ENCODE measurements at places on chromosomes 2 and 18.

DNA sequence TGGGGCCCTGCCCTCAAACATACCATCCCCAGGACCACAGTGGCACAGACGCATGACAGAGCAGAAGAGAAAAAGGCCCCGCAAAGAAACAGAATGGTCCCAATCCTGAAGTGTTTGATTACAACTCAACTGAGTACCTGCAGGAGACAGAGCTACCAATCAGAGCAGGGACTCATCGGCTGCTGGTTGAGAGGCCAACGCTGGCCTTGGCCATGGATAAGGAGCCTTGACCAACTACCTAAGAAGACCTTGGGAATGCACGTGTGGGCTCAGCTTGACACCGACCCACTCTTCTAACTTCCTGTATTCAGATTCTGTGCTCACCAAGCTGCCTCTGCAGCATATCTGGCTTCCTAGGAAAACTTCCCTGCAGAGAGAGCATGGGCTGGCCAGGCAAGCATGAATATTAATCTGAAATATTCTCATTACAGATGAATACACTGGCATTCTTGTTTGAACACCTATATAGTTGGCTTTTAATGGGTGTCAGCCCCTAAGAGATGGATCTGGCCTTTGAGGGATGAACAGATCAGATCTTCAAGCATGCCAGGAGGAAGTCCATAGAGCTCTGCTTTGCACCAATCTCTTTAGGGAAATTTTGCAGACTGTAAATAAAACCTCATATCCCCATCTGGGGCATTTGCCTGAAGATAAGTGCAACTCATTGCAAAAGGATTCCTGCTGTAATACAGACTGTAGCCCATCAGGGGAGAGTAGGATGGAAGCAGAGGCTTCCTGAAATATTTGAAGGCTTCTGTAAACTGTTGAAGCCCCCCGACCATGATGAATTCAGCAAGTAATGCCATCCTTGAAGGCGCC, 135.4 kb downstream of the BCL2 start:
- no peak for DNase-seq

- no peak for DNase-seq
These were observed 22.3 kb downstream of the M1AP start for GRCh38 chr2:74625658-74626425.

DNA sequence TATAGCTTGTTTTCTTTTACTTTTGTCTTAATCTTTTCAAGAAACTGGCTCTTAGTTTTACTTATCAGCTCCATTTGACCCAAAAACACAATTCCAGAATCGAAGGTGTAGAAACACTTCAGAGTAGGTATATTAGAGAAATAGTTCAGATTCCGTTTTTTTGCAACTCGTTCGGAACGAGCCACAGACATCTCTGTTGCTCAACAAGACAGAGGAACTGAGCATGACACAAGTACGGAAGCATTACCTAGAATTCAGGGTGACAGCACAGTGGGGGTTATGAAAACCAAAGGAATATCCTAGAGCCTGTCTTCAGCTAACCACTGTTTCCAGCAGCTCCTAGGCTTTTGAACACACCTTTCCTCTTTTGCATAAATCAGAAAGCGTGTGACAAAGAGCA, 5.0 kb downstream of the HRH4 start:
- no peak for DNase-seq

DNA sequence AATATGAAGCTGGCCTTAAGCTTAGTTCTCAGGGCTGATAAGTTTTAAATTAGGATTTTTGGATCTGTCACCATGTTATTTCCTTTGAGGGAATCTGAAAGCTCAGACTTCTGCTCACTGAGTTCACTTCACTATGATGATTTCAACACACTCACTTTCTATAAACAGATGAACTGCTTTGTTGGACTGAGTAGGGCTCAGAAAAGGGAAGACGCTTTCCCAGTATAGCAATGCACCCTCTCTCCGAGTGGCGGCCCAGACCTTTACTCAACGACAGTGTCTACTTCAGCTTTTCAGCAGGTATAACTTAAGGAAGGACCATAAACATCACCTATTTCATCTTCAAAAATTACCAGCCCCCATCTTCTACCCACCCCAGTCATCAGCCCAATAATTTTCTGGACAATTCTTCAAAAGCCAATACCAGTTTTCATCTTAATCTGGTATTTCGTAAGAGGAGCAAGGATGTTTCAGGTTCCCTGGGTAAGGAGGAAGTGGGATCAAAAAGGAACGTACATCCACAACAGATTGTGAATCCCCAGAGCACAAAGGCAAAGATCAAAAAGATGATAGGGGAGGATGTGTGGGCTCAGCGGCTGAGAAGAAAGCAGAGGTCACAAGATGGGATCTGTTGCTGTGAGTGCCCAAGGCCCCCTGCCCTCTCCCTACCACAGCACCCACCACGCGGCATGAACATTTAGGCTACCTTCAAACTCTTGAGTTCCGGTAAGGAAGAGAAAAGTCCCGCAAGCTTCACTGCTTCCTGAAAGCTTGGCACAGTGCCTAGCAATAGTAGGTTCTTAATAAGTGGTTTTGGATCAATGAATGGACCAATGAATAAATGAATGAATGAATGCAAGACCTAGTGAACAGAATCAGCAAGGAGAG, 41.9 kb downstream of the LPIN2 start:
- no peak for DNase-seq
